ENCODE measurements at places on chromosomes 7 and 10. TPM values are rescaled to one million over a fixed set of nuclear protein-coding genes. Genes with fewer than 3 reads are reported as not detected.
A peak's percentile ranks its signal among the peaks of the same experiment; 100 is the strongest.

DNA sequence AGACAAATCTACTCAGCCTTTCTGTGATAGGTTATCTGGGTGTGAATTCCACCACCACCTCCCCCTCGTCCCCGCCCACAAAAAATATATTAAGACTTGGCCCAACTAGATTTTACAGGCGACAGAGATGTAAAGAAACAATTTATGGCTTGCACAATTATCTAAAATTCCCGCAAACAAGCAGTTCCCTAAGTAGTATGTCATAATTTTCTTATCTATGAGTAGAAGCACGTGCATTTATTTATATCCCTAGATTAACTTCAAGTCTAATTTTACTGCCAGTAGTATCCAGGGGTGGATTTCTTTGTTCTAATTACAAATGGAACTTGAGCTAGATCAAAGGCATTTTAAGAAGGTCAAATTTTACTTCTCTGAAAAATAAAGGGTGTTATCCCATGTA, 1.7 kb downstream of the TSPAN12 start:
- DNase-seq, result no peak

DNA sequence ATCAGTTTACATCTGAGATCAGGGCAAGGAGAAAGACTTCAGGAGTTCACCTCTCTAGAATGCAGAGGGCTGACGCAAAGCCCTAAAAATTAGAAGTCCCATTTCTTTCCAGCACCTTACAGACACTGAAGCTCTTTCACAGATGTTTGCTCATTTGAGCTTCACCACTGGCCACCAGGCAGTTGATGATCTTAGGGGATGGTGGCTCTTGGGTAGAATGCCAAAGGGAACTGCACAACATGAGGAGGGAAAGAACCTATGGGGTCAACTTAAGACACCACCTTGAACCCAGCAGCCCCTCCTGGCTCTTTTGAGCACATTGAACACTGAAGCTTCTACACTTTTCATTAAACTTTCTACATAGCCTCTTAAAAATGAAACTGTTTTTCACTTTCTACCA, 390.3 kb upstream of the CELF2 start:
- DNase-seq, result no peak

GRCh38 chr10:117980216-117980615, 66.5 kb downstream of the RAB11FIP2 start:
- DNase-seq, result no peak

DNA sequence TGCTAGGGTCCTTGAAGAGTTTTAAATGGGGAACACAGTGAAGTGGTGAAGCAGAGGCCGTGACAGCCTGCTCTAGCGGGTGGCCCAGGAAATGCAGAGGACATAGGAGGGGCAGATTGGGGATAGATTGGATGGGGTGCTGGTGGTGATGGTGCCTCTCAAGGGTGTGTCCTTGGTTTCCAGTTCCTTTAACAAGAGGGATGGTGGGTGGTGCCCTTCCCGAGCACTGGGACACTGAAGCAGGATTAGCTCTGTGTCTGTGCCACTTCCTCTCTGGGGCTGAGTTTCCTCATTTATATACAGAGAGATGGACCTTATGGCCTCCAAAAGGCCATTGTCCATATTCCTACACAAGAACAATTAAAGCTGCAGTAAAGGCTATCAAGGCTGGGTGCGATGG, 285.5 kb downstream of the TCF7L2 start:
- no peak for DNase-seq

GRCh38 chr7:71710442-71710841, 578.5 kb downstream of the GALNT17 start:
- no peak for DNase-seq

DNA sequence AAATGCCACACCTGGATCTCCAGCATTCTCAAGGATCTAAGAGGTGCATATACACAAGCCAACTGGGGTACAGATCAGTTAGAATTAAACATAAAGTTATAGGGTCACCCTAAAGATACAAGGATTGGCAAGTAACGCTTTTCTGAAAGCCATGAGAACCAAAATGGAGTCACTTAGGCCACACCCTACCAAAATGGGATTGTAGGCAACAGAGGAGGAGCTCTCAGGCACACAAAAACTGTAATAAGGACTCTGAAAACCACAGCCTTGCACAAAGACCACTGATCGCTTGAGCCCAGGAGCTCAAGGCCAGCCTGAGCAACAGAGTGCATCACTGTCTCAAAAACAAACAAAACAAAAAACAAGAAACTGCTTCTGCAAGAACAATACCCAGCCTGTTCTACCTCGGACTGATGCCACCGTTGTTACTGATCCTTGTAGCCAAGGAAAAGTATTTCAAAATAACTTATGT, 35.5 kb downstream of the SVOPL start:
- no peak for DNase-seq

DNA sequence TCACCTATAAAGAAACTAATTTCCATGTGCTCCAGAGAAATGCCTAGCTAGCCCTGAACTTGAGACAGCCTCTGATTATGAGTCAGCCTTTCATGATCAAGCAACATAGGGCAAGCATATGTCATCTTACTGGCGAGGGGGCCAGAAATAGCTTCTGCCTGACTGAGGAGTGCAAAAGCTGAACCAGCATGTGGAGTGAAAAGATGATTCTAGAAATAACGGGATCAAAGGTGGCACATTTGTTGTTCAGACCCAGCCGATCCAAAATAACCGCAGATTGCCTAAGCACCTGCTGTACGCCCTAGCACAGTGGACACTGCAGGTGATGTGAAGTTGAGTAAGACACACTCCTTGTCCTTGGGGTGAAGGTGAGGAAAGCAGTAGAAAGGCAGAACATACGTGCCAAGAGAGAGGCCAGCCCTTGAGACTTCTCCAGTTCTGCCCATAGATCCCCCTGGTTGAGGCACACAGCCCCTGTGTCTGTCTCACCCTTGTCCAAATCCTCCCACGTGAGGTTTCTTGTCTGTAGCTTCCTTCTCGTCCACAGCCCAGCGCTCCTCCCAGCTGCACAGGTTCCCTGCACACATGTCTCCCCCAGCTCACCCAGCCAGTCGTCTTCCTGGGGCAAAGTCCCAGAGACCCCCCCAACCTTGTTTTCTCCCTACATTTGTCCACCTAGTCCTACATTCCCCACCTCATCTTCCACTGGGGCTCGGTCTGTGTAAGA, 2.8 kb upstream of the BCL7B start:
- no peak for DNase-seq

DNA sequence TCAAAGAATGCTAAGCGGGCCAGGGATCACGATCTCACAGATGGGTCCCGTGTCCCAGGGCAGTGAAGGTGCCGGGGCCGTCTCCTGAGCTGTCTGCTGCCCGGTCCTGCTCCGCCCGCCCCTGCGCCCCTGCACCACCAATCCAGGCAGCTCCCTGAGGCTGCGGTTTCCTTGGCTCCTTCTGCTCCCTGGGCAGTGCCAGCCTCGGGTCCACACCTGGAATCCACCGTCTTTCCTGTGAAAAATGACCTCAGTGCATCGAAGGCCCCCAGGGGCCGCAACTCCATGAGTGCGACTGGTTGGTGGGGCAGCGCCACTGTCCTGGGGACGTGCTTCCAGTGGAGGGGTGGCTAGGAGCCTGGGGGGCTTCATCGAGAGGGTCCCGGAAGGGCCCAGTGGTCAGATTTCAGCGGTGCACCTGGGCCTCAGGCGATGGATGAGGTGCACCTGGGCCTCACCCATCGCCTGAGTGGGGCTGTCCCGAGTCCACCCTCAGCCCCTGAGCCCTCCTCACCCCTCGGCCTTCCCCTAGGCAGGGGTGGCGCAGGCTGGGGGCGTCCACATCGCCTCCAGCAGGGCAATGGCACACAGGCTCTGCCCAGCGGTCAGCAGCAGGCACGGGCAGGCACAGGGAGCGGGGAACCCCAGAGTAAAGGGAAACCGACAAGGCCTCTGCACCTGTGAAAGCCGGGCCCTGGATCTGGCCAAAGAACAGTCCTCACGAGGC, 27.2 kb downstream of the ADGRA1 start:
- DNase-seq, result no peak

- no peak for DNase-seq
Measured at GRCh38 chr7:2530071-2530987, 10.8 kb downstream of the LFNG start.

- no peak for DNase-seq
Measured at GRCh38 chr7:30970594-30971094, 6.9 kb downstream of the GHRHR start.

DNA sequence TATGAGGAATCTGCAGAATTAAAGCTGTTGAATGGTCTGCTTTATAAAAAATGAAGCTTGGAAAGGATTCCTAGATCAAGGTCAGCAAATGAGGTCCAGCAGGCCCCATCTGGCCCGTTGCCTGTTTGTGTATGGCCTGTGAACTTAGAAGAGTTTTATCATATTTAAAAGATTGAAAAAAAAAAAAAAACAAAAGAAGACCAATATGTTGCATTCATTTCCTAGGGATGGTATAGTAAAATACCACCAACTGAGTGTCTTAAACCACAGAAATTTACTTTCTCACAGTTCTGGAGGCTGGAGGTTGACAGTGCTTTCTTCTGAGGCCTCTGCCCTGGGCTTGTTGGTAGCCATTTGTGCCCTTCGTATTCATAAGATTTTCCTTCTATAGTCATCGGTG, 109.2 kb downstream of the PPP1R3A start:
- DNase-seq, result no peak

GRCh38 chr10:36441557-36441956, 683.8 kb upstream of the ANKRD30A start:
- DNase-seq, result no peak

GRCh38 chr7:73827567-73828106, 3.2 kb upstream of the CLDN4 start:
- DNase-seq, result peak; percentile 90

DNA sequence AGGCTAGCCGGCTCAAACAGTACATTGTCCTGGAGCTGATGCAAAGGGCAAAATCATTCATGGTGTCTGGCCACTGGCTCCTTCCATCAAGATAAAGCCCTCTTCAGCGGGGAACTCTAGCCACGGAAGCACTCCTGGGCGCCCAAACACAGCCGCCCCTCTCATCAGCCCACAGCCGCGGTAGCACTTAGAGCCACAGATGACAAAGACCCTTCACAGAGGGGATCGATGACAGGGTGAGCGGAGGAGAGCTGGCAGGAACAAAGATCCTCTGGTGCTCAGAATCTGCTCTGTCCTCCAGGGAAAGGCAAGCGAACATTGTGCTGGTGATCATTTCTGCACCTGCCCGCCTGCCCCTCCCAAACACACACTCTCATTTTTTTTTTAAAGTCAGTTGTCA, 222.2 kb upstream of the NRP1 start:
- no peak for DNase-seq

DNA sequence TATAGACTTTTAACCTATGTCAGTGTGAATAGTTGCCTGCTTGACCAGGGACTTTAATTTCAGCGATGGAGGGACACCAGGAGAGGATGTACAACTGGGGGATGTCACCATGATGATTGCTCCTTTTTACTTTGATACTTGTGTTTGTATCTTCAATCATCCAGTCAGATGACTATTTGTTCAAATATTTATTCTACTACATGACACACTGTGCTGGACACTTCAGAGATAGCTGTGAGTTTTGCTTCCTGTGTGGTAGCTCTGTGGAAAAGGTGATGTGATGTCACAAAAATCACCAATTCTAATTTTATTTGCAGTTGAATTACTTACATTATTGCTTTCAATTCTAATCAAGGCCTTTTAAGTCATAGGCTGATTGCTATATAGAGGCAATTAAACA, 62.7 kb upstream of the CREB5 start:
- no peak for DNase-seq

DNA sequence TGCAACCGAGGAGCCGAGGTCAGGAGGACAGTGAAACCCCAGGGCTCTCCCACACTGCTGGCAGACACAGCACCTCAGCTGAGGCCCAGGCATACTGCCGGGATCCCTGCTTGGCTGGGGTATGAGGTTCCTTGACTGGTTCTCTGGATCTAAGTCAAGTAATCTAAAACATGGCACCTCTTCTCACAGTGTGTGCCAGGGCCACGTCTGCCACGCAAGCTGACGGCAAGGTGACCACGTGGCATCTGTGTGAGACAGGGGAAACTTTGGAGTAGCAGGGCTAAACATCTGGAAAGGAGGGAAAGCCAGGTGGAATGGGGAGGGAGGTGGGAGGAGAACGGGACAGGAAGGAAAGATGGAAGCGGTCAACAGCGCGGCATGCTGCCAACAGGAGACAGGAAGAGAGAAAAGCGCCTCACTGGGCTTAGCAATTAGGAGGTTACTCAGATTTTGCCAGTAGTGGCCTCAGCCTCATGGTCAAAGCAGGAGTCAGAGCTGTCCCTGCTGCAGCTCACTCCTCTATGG, 103.7 kb downstream of the CXCL12 start:
- DNase-seq, result no peak

DNA sequence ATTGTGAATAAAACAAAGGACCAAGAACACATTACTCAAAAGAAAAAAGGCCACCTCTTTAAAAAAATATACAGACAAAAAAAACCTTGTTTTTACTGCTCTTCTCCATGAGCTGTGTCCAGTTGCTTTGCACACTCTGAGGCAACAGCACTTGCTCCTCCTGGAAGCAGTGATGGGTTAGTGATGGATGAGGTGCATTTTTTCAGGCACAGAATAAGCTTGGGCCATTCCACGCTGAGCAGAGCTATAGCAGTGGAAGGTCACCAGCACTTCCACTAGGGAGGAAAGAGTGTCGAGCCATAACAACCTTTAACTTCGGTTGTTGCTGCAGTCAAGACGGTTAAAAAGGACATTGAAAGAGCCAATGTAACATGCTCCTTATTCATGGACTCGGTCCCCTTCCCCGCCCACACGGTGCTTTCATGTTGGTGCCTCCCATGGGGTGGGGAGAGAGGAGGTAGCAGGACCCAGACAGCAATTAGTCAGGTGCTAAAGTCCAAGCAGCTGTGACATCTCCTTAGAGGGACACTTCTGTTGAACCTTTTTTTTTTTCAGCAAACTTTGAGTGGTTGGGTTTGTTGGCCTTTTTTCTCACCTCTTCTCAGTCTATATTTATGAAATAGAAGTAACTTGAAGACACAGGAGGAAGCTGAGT, 136.5 kb upstream of the ADARB2 start:
- no peak for DNase-seq

DNA sequence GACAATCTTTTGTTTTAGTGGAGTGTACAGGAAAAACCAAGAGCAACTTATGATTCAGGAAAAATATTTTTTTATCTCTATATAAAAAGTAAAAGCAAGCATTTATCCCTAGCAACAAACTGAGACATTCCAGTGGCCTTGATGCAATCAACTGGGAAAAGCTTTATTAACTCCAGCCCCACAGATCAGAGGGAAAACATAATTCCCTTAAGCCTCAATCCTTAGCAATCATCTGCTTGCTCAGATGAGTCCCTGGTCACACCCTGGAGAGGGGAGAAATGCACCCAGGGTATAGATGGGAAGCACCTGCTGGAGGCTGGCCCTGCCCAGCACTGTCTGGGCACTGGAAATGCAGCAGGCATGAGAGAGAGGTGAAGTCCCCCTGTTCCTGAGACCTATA, 636.6 kb downstream of the TNS3 start:
- no peak for DNase-seq

- DNase-seq, result no peak
Measured at GRCh38 chr7:631964-632830, 94.3 kb upstream of the DNAAF5 start.

The GNAI1 gene
- total RNA-seq, result 14.8 TPM

The ELMO1 gene
- total RNA-seq, result 7.8 TPM

The ZNF22 gene
- 36.9 TPM for total RNA-seq

The TUBB8 gene
- total RNA-seq, result 0.57 TPM

The VWA2 gene
- 1.6 TPM for total RNA-seq

The MUC12 gene
- total RNA-seq, result 12.2 TPM

The CLRN3 gene
- total RNA-seq, result not detected

The LRRN3 gene
- total RNA-seq, result 1.0 TPM

Data from H9 (cell line).